GM04504 (cell line): ENCODE measurements at places on chromosomes 12 and 14.

GRCh38 chr14:34436960-34437728 lies 24.9 kb downstream of the SPTSSA start:
- no peak for DNase-seq

DNA sequence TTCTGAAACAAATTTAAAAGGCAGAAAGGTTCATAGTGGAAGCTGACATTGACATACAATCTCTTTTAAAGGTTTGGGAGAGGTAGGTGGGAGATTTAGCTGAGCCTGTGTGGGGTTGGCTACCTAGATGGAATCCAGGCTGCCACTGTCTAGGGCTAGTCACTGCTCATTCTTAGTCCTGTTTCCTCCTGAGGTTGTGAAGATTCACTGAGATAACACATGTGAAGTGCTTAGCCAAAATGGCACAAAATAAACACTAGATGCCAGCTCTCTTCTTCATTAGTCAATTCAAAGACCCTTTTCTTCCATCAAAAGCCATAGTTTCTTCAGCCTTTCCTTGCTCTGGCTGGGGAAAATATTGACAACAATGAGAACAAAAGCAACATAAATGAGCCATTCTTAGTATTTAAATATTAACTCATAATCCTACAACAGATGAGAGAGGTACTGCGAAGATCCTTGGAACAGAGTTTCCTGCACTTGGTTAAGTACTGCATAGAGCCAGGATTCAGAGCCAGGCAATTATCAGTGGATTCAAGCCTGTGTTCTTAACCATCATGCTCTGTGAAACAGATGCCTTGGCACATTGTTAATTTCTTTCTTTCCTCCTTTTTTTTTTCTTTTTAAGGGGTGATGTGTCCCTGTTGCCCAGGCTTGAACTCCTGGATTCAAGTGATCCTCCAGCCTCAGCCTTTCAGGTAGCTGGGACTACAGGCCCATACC lies 3.5 kb downstream of the MYF6 start:
- no peak for DNase-seq

DNA sequence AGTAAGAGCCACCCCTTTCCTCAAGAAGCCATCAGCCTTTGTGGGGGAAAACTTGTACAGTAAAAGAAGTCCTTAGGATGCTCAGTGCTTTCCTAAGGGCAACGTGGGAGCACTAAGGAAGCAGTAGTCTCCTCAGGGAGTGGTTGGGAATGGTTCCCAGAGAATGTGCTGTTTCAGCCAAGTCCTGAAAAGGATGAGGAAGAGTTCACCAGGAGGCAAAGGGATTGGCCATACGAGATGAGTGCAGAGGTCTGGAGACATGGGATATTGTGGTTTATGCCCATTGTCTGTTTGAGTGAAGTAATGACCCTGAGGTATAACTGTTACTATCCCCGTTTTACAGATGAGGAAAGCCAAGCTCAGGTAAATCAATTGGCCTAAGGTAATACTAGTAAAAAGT lies 86.0 kb upstream of the ATF1 start:
- DNase-seq, result peak; percentile 11

DNA sequence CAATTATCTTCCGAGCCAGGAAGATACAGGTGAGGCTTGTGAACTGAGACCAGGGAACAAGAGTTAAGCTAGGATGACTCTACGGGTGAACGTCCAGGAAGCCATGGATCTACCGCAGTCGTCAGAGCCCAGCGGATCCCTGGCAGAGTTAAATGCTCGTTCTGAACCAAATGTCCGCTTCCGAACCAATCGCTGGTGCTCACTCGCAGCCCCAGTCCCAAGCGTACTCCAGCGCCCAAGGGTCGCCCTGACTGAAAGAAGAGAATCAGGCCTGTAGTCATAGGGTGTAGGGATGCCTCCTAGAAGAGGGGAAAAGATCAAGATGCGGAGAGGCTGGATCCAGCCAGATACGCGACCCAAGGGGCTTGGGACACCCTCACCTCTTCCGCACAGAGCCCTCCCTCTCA lies 283 bp downstream of the VIPAS39 start:
- no peak for DNase-seq

DNA sequence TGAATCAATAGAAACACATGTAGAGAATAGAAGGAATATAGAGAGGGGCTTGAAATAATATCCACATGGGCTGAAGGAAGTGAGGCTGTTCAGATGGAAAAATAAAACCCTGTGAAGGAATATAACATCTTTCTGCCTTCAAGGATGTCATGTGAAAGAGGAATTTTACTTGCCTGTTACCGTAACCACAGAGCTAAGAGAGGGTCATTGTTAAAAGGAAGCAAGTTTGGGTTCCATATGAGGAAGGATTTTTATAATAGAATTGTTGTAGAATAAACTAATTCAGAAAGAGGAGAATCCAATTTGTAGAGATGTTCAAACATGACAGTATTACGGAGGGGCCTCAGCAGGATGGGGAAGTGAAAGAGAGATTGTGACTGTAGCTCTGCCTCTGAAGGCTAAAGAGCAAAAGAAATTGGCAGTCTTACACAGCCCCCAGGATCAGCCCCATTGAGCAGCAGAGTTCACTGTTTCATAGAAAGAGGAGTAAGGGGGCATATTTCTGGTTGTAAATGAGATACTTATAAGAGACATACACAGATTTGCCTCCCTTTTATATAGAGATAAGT lies 41.8 kb upstream of the PTPRR start:
- DNase-seq, result no peak

DNA sequence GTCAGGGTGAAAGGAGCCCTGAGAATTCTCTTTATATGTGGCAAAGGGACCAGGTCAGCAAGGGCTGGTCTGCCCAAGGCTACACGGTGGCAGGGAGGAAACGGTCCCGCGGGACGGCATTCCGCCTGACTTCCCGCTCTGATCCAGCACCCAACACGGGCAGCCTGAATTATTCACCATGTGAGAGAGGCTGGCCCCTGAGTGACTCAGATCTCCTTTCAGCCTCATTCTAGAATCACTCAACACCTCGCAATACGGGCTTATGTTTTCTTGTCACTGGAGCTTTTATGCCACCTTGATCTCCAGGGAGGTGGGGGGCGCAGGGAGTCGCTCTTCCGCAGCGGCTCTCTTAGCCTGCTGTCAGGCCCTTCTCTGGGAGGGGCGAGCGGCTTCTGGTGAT lies 8.5 kb downstream of the LRTM2 start:
- DNase-seq, result no peak

GRCh38 chr12:124512667-124513296 lies 54.6 kb downstream of the NCOR2 start:
- peak; percentile 89 for DNase-seq

DNA sequence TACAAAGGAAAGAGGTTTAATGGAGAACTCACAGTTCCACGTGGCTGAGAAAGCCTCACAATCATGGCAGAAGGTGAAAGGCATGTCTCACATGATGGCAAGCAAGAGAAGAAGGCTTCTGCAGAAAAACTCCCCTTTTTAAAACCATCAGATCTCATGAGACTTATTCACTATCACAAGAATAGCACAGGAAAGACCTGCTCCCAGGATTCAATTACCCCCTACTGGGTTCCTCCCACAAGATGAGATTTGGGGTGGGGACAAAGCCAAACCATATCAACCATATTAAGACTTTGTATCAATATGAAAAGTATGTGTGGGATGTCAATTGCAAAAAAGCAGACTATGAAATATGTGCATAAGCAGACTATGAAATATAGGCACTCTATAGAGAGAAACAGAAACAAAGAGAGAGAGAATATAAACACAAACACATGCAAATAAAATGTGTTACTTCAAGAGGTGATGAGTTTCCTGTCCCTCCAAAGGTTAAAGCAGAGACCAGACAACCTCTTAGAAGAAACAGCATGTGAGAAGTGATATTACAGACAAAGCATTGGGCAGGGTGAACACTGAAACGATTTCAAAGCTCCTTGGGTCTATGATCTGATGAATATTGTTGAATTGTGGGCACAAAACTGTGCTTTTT lies 151.2 kb upstream of the KRR1 start:
- no peak for DNase-seq

GRCh38 chr12:109160433-109160832 lies 44.0 kb downstream of the ACACB start:
- DNase-seq, result no peak

GRCh38 chr12:64718649-64719048 lies 40.6 kb downstream of the GNS start:
- no peak for DNase-seq

GRCh38 chr12:126312457-126312856 lies 1247.2 kb downstream of the AACS start:
- DNase-seq, result no peak

GRCh38 chr14:54444681-54445080 lies 3.5 kb upstream of the CNIH1 start:
- DNase-seq, result no peak

GRCh38 chr12:111412007-111412829 lies 6.5 kb downstream of the SH2B3 start:
- no peak for DNase-seq

GRCh38 chr12:43090981-43091380 lies 461.0 kb downstream of the ADAMTS20 start:
- no peak for DNase-seq

GRCh38 chr12:11729008-11729407 lies 79.5 kb downstream of the ETV6 start:
- DNase-seq, result no peak

GRCh38 chr12:89185181-89185580 lies 167.1 kb downstream of the DUSP6 start:
- no peak for DNase-seq

DNA sequence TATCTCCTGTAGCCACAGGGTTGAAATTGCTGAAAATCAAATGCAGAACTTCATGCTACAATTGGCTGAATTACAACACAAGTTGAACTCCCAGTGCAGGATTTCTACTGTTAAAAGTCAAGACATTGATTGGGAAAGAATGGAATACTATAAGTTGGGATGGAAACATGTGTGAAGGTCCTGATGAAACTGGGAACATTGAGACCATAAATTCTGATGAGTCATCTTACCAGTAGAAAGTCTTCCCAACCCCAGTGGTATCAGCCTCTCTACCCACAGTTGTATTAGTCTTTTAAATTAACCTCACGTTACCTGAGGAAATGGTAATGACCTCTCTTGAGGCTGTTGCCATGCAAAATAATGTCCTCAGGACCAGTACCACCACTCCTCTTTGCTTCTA lies 27.4 kb upstream of the DYRK2 start:
- no peak for DNase-seq

- no peak for DNase-seq
Observed at GRCh38 chr12:24505366-24506015, 443.4 kb downstream of the BCAT1 start.

DNA sequence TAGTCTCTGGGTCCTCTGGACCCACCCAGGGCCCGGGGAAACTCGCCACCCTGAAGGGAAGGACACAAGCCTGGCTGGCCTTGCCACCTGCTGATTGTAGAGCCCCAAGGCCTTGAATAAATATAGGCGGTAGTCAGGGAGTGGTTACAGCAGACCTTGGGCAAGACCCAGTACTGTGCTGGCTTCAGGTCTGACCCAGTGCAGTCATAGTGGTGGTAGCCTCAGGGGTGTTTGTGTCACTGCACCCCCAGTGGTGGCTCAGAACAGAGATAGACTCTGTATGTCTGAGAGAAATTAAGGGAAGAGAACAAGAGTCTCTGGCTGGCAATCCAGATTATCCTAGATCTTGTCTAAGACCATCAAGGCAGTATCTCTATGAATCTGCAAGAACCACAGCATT lies 63.5 kb downstream of the MAPKAPK5 start:
- DNase-seq, result no peak

DNA sequence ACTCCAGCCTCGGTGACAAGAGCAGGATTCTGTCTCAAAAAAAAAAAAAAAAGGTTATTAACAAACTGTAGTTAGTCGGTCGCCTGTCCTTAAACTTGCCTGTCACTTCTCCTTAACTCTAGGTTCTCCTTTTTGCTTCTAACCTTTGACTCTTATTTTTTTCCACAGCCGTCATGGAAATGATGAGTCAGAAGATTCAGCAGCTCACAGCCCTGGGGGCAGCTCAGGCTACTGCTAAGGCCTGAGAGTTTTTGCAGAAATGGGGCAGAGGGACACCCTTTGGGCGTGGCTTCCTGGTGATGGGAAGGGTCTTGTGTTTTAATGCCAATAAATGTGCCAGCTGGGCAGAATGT lies 418 bp upstream of the MYG1 start:
- DNase-seq, result no peak

GRCh38 chr14:23828616-23829015 lies 125.0 kb upstream of the DHRS4 start:
- DNase-seq, result no peak

DNA sequence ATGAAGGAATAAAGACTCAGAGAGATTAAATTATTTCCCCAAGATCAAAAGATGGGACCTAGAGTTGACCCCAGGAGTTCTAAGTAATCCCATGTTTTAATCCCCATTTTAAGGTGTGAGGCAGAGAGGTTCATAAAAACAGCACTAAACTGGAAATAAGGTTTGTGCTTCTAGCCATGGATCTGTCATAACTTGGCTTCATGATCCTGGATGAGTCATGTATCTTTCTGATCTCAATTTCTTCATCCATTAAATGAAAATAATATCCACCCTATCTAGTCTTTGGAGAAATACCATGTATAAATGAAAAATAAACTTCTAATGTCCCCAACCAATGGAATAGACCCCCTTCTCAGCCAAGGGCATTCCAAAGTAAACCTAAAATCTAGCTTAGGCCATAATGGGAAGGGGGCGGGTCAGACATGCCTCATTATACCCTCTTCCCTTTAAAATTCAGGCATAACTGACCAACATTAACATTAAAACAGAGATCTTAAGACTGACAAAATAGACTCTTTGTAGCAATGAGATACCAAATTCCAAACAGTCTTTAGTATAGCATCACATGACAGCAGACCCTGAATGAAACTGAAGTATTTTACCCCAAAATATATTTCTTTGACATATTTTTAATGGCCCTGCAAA lies 47.8 kb downstream of the SLC41A2 start:
- DNase-seq, result no peak

DNA sequence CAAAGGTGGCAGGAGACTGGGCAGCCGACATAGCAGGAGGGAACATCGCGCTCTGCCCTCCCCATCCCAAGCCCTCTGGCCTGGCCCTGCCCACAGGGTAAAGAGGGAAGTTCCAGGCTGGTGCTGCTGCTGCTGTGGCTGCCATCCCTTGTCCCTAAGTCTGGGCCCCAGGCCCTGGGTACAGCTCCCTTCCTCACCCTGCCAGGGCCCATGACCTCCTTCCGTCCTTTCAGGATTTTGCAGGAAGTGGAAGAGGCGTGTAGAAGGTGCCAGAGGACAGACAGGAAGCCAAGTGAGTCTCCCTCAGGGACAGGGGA lies 14.7 kb upstream of the NCOR2 start:
- no peak for DNase-seq

DNA sequence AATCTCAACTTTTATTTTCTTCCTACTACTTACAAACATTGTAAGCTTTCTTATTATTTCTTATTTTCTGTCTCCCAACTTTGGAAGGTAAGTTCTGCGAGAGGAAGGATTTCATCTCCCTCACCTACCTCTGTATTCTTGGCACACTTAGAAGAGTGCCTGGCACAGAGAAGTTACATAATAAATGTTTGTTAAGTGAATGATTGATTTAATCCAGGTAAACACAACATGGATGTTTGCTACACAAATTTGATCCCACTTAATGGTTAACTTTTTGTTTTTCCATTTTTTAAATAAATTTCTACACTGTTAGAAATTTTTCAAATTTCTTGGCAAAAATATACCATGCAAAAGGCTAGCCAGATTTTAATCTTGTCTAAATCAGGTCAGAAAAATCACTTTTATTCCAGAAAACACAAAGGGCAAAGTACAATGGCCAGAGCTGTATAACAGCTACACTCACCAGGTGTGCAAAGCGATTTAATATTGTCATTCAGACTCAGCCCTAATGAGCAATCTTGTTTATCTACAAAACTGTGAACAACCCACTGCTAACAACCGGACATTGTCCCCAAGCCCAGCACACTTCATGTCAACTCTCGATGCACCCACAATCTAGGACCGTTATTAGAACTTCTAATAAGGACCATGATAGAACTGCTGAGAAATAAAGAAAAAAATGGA lies 222.1 kb upstream of the EEA1 start:
- no peak for DNase-seq
